ENCODE measurements at places on chromosomes 12 and 14.

- no peak for DNase-seq
Observed at GRCh38 chr12:133234971-133235370, 706 bp downstream of the ANHX start.

GRCh38 chr12:128966203-128966810 lies 113.0 kb downstream of the GLT1D1 start:
- DNase-seq, result no peak

DNA sequence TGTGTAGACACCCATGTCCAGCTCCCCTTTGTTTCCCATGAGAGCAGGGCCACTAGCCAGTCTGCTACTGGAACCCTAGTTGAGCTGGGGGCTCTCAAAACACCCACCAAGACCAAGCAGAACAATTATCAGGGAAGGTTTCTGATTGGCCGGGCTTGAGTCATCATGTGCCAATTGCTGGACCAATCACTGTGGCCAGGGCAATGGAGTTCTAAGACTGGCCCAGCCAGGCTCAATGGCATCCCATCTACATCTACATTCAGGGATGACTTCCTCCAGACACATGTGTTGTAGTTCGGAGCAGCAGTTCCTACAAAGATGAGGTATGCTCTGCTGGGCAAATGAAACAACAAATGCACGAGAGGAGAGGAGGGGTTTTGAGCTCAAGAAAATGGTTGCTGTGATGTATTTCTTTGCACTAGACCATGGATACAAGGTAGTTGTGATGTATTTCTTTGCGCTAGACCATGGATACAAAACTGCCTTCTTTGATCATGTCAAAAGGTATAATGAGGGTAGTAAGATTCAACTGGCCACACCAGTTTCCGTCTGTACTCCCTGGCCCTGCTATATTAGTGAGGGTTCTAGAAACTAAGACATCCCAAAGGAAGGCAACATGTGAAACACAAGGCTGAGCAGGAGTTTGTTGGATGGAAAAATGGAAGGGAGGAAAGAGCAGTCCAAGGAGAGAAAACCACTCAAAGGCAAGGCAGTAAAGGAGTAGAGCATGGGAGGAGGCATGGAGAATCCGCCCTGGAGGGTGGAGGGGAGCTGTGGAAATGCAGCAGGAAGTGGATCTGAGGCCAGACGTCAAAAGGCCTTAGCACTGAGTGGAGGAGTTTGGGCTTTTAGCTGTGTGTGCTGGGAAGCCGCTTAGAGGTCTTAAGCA lies 8.9 kb upstream of the WSCD2 start:
- DNase-seq, result no peak

- no peak for DNase-seq
Observed at GRCh38 chr12:42793166-42793565, 203.6 kb upstream of the PRICKLE1 start.

DNA sequence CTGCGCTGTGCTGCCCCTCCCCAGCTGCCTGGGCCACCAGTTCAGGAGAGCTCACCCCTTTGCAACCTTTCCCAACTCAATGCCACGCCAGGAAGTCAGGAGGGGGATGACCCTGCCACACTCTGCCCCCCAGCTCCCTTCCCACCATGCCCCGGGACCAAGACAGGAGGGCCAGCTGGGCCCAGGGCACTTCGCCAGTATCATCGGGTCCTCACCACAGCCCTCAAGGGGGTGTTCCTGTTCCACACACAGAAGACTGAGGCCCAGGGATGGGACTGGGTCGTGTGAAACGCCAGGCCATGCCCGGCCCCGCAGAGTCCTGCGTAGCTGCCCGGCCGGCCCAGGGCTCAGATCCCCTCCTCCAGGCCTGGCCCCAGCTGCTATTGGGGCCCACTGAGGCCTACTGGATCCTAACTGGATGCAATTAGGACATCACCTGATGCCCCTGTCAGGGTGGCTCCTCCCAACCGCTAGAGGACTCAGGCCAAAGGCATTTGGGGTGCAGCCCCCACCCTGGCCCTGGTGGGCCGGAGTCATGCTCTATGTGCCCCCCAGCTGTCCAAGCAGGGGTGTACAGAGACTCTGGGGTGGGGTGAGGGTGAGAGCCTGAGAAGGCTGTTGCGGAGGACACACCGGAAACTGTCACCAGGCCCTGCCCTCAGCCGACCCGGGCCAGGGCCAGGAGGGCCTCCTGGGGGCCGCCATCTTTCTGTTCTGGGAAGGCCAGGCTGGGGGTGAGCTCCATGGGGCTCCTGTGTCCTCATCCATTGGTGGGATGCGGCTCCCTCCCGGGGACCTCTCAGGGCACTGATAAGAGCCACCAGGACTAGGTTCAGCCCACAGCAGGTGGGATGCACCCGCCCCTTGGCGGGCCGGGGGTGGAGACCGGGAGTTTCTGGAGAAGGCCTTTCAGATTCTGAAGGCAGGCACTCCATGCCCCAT lies 29.3 kb upstream of the ANKRD9 start:
- no peak for DNase-seq

GRCh38 chr14:59202031-59202430 lies 13.6 kb downstream of the DAAM1 start:
- DNase-seq, result no peak

DNA sequence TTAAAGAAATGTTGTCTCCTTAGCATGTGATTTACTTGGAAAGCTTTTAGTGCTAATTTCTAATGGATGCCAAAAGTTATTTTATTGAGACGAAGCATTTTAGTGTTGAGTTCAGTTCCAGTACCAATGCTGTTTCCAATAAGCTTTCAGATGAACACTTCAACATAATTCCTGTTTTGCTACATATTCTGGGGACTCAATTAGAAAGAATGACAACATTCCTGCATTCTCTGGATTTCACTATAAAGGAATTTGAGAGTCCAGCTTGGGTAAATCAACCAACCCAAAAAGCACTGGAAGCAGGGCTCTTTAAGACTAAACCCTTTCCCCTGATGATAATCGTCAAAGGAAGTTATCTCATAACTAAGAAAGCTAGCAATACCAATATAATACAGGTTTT lies 353.0 kb upstream of the TMTC1 start:
- DNase-seq, result no peak

GRCh38 chr14:105346876-105347586 lies 32.5 kb downstream of the PACS2 start:
- no peak for DNase-seq

GRCh38 chr14:96409701-96410100 lies 17.8 kb downstream of the AK7 start:
- no peak for DNase-seq

DNA sequence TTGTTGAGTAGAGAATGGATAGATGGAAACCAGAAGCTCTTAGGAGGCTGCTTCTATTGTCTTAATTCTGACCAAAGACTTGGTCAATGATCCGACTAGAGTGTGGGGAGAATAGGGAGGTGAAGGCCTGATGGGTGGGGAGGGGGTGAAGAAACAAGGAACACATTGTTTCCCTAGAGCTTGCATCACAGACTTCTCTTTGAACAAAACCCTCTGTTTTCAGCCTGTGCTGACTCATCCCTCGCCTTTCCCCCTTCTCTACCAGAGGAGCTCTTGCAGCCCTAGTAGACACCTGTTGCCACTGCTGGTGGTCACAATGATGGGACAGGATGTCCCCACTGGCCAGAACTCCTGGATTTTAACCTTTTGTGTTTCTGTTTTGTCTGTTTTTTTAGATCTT lies 46.8 kb upstream of the CISTR start:
- DNase-seq, result no peak

DNA sequence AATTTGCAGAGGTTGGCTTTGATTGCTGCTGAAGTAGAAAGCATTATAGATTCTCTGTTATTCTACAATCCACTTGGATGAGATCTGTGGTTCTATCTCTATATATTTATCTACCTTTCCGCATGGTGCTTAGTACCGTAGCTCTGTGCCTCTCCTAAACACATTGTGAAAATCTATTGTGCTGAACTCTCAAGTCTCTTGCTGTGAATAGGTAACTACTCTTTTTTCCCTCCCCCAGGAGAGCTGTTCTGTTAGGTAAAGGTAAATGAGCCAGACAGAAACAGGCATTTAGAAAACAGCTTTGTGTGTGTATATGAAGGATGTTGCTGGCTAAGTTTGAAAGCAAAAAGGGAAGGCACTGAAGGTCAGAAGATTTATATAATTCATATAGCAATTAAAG lies 112.6 kb downstream of the BRMS1L start:
- DNase-seq, result no peak

DNA sequence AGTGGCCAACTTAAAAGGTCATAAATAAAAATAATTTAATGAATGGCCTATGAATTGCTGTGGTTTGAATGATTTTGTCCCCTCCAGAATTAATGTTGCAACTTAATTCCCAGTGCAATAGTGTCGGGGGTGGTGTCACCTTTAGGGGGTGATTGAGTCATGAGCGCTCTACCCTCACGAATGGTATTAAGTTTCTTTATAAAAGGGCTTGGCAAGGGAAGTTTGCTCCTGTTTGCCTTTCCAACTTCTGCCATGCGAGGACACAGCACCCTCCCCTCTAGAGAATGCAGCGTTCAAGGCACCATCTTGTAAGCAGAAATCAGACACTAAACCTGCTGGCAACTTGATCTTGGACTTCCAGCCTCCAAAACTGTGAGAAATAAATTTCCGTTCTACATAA lies 253.3 kb downstream of the ATXN7L3B start:
- no peak for DNase-seq

DNA sequence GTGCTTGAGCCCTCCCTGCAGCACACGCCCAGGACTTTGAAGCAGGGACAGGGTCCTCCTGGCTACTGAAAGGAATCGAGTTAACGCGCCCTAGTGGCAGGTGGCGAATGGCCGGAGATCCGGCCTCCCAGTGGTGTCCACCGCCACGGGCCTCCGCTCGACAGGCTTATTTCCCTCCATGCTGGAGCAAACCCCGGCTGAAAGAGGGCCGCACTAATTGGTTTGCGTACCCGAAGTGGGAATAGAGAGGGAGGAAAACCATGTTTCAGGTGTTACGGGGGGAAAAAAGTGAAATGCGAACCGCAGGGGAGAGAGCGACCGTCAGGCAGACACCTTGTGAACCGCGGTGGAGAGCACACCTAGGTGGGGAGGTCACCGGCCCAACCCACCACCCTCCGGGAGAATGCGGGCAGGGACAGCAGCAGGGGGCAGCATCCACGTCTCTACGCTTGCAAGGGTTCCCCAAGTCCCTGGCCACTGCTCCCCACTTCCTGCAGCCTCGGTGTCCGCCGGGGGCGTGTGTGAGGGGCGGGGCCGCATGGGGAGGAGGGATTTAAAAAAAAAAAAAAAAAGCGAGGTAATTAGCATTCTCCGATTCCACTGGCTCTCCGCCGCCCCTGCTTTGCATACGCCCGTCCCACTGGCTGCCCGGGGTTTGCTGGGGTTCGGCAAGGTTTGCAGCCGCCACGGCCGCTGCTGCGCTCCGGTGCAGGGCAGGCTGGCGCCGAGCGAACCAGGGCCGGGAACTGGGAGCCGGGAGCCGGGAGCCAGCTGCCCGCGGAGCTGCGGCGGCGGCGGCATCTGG lies 224.6 kb upstream of the CRY1 start:
- DNase-seq, result no peak

DNA sequence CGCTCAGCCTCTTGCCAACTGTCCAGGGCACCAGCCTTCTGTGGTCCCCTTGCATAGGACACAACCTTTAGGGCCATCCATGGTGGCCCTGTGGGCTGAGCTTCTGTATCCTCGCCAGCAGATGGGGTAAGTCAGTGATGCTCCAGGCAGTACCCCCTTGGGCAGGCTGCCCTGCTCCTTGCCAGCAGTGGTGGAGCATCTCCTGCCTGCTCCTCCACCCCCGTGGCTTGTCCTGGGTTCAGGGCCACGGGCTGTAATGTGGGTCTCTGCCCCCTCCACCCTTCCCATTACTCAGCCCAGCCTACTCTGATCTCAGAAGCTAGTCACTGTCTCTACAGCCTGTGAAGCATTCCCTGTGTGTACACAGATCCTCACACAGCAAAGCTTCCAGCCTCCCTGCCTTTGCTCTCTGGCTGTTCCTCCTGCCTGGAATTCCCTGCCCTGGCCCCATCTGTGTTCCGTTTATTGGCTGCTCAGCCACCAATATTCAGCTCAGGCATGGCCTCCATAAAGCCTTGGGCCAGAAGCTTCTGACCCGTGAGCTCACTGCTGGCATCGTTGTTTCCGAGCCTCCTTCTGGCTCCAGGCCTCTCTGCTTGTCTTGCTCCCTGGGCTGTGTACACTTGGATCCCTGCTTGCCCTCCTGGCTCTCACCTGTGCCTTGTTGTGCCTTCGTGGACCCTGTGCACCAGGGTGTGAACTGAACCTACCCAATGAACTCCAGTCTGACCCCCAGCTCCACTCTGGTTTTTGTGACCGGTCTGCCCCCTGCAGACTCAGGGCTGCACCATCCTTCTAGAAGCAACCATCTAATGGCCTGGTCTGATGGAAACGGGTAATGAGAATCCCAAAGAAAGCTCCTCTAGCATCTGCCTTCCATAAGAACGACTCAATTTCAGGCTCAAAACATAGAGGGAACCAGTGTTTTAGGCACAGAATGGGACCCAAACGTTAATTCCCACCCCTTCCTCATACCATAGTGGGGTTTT lies 177.0 kb upstream of the PRMT8 start:
- peak; percentile 53 for DNase-seq

GRCh38 chr12:71243370-71243769 lies 85.6 kb upstream of the TSPAN8 start:
- DNase-seq, result no peak

- DNase-seq, result no peak
Observed at GRCh38 chr12:90979951-90980350, 24.8 kb downstream of the EPYC start.

DNA sequence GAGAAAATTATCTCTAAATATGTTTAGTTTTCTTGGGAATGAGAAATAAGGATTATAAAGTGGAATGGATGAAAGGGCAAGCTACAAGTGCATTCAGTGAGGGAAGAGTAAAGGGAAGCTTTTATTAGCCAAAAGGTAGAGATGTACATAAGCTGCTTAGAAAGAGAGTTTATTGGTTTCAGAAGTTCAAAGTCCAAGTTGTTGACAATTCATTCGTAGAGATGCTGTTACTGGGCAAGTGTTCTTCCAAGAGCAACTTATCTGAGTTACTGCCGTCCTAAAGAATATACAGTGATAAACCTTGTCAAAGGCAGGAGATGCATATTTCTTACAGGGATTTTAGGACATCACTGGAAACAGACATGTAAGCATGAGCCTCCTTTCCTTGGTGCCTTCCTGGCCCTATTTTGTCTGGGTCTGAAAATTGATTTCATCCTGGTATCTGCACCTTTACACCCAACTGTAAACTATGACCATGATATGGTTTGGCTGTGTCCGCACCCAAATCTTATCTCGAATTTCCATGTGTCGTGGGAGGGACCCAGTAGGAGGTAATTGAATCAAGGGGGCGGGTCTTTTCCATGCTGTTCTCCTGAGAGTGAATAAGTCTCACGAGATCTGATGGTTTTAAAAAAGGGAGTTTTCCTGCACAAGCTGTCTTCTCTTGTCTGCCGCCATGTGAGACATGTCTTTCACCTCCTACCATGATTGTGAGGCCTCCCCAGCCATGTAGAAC lies 46.8 kb downstream of the TRMT5 start:
- DNase-seq, result no peak

- no peak for DNase-seq
Observed at GRCh38 chr12:9843407-9843806, 16.1 kb downstream of the KLRF1 start.

GRCh38 chr12:54759751-54760150 lies 94.6 kb upstream of the MUCL1 start:
- peak; percentile 54 for DNase-seq

- DNase-seq, result no peak
Observed at GRCh38 chr14:73339846-73340595, 102.7 kb downstream of the PAPLN start.

GRCh38 chr14:100698066-100698465 lies 28.6 kb upstream of the DLK1 start:
- DNase-seq, result no peak
